ENCODE measurements at places on chromosomes 6 and 20.

DNA sequence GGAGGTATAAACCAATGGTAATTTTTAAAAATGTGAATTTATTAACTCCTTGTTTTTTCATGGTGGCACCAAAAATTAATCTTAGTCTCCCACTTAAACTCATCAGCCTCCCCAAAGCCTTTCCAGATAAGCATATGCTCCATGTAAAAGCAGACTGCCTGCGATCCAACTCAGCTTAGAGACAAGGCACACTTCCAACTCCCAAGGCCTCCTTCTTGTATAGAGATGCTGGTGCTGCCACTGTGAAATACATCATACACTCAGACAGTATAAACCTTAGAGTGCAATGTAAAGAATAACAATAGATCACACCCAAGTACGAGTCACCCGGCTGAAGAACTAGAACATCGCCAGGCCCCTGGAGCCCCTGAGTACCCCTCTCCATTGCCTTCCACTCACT, 2.0 kb downstream of the ANKRD6 start:
- H3K27me3 ChIP-seq: no peaks in the 10 kb centered on the region
- peaks cover 71% of the 10 kb centered on the region for H3K4me1 ChIP-seq
- no peaks in the 10 kb centered on the region for H3K36me3 ChIP-seq

DNA sequence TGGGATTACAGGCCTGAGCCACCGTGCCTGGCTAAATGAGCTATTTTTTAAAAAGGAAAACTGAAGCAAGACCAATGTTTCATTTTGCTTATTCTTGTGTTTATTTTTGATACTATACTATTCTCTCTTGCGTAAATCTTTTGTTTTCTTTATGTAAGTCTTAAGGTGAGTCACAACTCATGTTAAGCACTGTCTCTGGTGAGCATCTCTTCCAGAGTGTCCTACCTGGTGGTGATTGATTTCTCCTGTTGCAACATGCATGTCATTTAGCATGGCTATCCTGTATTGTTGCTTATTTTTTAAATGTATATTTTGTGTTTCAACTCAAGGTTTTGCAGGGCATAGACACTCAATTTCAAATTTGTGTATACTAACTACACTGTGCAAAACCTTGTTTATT, 336.0 kb downstream of the RFPL4B start:
- H3K36me3 ChIP-seq: no peaks in the 10 kb centered on the region
- H3K4me3 ChIP-seq: no peak overlapping the region
- H3K27me3 ChIP-seq: no peaks in the 10 kb centered on the region
- H3K4me1 ChIP-seq: peaks cover 23% of the 10 kb centered on the region
- H3K27ac ChIP-seq: no peak overlapping the region

DNA sequence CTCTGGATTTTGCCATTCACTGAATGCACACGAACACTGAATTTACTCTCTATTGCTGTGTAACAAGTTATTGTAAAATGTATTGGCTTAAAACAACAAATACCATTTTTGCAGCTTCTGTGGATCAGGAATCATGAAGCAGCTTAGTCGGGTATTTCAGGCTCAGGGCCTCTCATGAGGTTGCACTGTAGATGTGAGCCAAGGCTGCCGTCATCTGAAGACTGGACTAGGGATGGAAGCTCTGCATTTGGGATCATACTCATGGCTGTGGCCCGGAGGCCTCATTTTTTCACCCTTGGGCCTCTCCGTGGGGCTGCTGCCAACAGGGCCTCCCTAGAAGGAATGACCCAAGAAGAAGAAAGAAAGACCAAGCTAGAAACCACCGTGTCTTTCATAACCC, 492.4 kb upstream of the CDH4 start:
- no peaks in the 10 kb centered on the region for H3K36me3 ChIP-seq
- no peaks in the 10 kb centered on the region for H3K4me1 ChIP-seq
- H3K27ac ChIP-seq: no peak overlapping the region
- no peak for DNase-seq

DNA sequence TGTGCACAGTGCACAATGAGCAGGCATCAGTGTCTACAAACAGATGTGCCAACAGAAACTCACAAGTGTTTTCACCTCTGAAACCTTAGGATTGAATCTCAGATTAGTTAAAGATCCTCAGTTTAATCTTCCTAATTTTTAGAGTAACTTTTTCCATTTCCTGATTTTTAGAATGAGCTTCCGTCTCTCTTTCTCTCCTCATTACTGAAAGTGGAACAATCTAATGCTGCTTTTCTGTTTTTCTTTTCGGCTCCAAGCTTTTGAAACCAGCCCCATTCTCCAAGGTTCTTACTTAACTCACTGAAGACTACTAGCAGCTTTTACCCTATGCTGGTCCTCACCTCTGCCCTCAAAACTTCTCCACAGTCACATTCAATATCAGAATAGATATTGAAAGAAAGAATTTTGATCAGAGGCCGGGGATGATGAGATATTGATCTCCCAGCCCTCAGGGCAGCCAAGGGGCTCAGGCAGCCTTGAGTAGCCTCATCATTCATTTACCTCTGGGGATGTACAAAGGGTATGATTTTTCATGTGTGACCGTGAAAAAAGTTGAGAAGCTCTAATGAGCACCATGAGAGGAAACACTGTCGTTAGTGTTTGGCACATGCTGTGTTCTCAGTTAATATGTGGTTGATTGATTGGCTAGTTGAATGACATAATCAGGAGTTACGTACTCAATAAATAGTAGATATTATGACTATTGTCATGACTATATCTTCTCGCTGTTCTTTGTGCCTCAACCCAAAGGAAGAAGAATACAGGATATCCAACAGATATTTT, 11.9 kb upstream of the STK38 start:
- no peaks in the 10 kb centered on the region for H3K36me3 ChIP-seq
- H3K4me3 ChIP-seq: no peak overlapping the region
- peak overlapping the region; percentile 84 for H3K27ac ChIP-seq
- H3K27me3 ChIP-seq: no peaks in the 10 kb centered on the region
- DNase-seq: no peak

DNA sequence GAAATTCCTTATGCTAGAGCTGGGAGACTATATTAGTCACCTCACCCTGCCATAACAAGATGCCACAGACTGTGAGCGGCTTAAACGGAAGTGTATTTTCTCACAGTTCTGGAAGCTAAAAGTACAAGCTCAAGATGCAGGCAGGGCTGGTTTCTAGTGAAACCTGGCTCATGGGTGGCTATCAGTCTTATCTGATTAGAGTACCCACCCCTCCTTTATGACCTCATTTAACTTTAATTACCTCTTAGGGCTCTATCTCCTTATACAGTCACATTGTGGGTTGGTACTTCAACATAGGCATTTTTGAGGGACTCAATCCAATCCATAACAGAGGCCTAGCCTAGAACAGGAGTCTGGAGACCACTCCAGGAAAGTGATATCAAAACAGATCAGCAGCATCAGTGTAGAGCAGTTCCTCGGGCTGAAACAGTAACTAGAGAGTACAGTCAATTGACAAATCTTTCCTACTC, 2.3 kb upstream of the SNRNP48 start:
- no peak for DNase-seq
- no peak overlapping the region for H3K27ac ChIP-seq
- no peaks in the 10 kb centered on the region for H3K27me3 ChIP-seq
- H3K4me3 ChIP-seq: no peak overlapping the region
- H3K4me1 ChIP-seq: no peaks in the 10 kb centered on the region

GRCh38 chr6:158376631-158377081, 64.4 kb downstream of the TULP4 start:
- H3K27me3 ChIP-seq: no peaks in the 10 kb centered on the region
- H3K4me3 ChIP-seq: no peak overlapping the region
- no peak for DNase-seq
- H3K4me1 ChIP-seq: peaks cover 8% of the 10 kb centered on the region
- no peaks in the 10 kb centered on the region for H3K36me3 ChIP-seq

DNA sequence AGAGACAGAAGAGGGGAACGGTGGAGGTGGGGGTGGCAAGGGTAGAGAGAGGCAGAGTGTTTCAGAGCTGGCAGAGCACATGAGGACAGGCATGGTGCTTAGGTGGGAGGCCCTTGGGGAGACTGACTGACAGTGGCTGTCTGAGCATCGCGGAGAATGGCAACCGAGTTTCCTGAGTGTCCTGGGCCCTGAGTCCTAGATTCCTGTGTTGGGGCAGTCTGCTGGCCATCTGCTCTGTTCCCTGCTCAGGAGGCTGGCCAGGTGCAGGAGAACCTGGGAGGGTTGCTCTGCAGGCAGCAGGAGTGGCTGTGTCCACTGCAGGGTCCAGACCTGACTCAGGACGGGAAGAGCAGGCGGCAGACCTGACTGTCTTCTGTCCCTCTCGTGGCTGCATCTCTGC, 248.9 kb downstream of the LRFN2 start:
- H3K4me1 ChIP-seq: no peaks in the 10 kb centered on the region
- H3K27me3 ChIP-seq: peaks cover 36% of the 10 kb centered on the region
- no peaks in the 10 kb centered on the region for H3K36me3 ChIP-seq

GRCh38 chr20:48141660-48142515, 356.6 kb upstream of the SULF2 start:
- peaks cover 21% of the 10 kb centered on the region for H3K27me3 ChIP-seq
- H3K4me3 ChIP-seq: no peak overlapping the region
- DNase-seq: no peak
- H3K4me1 ChIP-seq: peaks cover 40% of the 10 kb centered on the region
- no peaks in the 10 kb centered on the region for H3K36me3 ChIP-seq
- no peak overlapping the region for H3K27ac ChIP-seq

DNA sequence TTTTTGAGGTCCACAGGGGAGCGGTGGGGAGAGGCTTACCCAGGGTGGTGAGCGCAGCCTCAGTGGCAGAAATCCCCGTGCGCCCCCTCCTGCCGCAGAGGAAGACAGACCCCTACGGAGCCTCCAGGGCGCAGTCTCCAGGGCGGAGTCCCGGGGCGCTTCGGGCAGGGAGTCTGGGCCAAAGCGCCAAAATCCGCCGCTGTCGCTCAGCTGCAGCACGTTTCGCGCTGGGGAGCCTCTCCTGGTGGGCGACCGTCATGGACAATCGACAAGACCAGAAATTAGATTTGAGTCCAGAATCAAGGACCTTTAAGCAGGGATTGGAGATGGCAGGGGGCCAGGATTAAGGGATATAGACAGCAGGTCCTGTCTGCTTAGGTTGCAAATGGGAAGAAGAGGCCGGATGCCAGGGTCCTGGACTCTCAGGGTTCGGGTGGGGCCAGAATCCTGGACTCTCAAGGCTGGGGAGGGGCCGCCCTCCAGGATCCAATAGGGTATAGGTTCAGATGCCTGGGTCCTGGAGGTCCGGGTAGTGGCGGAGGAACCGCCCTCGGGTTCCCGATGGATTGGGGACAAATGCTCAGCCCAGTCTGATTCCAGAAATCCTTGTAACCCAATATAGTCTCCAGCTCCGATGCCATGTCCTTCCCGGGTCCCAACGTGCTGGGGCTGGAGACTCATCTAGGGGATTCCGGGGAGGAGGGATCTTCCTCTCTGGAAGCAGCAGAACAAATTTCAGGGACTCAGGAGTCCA, 7.9 kb upstream of the HLA-E start:
- DNase-seq: no peak
- no peaks in the 10 kb centered on the region for H3K36me3 ChIP-seq
- no peak overlapping the region for H3K27ac ChIP-seq
- peaks cover 8% of the 10 kb centered on the region for H3K4me1 ChIP-seq

DNA sequence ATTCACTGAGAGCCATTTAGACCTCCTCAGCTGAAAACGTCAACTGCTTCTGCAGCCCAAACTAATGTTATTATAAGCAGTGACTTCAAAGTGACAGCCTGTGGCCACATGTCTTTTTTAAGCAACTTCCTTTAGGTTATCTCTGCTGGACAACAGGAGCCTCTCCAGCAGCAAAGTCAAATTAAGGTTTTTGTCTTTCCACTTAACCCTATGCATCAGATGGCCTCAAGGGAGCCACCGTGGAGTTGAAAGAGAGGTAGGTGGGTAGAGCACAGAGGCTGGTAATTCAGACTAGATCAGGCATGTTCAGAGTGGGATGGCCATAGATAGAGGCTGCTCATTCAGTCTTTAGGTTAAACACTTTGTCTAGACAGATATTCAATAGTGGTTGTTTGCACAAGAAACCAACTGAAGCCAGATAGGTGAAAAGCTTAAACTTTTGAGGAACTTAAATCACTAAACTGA, 300.6 kb upstream of the ECI2 start:
- H3K27me3 ChIP-seq: no peaks in the 10 kb centered on the region
- H3K27ac ChIP-seq: no peak overlapping the region
- no peaks in the 10 kb centered on the region for H3K36me3 ChIP-seq

- H3K27ac ChIP-seq: no peak overlapping the region
- H3K36me3 ChIP-seq: no peaks in the 10 kb centered on the region
- H3K27me3 ChIP-seq: no peaks in the 10 kb centered on the region
- H3K4me1 ChIP-seq: no peaks in the 10 kb centered on the region
- no peak for DNase-seq
Observed at GRCh38 chr6:100304575-100304974, 160.1 kb downstream of the SIM1 start.

GRCh38 chr6:167973148-167973885, 24.2 kb upstream of the KIF25 start:
- H3K4me3 ChIP-seq: no peak overlapping the region
- no peaks in the 10 kb centered on the region for H3K27me3 ChIP-seq
- DNase-seq: no peak
- no peaks in the 10 kb centered on the region for H3K4me1 ChIP-seq

DNA sequence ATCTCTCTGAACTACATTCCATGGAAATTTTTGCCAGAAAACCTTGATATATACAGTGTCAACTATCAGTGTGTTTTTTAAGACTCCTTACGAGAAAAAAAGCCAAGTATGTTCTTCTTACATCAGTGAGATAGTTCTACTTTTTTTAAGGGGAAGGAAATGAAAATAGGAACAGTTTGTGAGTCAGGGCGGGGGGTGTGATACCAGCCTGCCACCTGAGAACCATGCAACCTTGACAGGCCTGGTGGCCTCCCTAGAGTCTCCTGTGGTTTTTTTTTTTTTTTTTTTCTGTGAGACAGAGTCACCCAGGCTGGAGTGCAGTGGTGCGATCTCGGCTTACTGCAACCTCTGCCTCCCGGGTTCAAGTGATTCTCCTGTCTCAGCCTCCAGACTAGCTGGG, 96.3 kb upstream of the GCM1 start:
- peaks cover under 1% of the 10 kb centered on the region for H3K4me1 ChIP-seq
- H3K27ac ChIP-seq: no peak overlapping the region
- DNase-seq: no peak
- no peak overlapping the region for H3K4me3 ChIP-seq
- no peaks in the 10 kb centered on the region for H3K27me3 ChIP-seq
- H3K36me3 ChIP-seq: no peaks in the 10 kb centered on the region

DNA sequence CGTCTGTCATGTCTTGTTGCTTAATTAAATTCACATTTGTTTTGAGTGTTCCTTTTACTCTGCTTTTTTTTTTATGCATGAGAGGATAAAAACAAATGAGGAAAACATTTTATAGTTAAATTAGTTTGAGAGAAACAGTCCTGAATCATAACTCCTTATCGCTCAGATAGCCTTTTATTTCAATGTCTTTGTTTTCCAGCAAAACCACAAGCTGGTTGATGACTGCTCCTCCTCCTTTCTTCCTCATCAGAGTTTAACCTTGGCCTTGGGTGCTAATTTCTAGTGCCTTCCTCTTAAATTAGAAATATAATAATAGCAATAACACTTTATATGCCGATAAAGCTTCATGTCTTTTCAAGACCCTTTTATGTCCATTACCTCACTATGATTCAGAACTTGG, 3.1 kb downstream of the NOX3 start:
- H3K27ac ChIP-seq: no peak overlapping the region
- no peaks in the 10 kb centered on the region for H3K27me3 ChIP-seq
- no peak overlapping the region for H3K4me3 ChIP-seq
- H3K4me1 ChIP-seq: no peaks in the 10 kb centered on the region
- no peak for DNase-seq
